HuH-7.5 (cell line): ENCODE measurements at places on chromosomes 3 and 15.

DNA sequence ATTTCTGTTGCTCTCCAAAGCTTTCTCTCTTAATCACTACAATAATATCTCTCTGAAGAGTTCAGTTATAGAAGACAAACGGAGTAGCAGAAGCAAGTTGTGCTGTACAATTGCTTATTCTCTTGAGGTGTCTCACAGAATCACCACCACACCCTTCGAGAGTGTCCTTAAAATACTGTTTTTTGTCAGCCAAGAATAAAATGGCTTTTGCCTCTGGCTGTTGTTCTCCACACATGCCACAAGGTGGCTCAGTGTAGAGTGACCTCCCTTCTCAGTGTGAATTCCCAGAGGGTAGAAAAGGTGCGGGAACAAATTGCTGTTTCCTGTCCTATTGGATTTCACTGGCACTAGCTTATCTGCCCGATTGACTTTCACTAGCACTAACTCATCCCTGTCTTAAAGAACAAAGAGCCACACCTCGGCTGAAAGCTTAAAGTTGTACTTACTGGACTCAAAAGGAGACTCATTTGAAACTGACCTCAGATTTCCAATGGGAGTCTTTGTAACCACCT is 134.2 kb upstream of the SATB1 start:
- peak; percentile 25 for DNase-seq

GRCh38 chr3:58884453-58884852 is 165.4 kb downstream of the CFAP20DC start:
- no peak for DNase-seq

GRCh38 chr15:29677871-29678461 is 144.3 kb downstream of the TJP1 start:
- no peak for DNase-seq

- DNase-seq, result no peak
Observed at GRCh38 chr3:122714273-122714672, 33.6 kb downstream of the PARP14 start.

- no peak for DNase-seq
Observed at GRCh38 chr3:64638981-64639481, 48.8 kb downstream of the ADAMTS9 start.

GRCh38 chr15:87633525-87633924 is 623.0 kb downstream of the NTRK3 start:
- no peak for DNase-seq

DNA sequence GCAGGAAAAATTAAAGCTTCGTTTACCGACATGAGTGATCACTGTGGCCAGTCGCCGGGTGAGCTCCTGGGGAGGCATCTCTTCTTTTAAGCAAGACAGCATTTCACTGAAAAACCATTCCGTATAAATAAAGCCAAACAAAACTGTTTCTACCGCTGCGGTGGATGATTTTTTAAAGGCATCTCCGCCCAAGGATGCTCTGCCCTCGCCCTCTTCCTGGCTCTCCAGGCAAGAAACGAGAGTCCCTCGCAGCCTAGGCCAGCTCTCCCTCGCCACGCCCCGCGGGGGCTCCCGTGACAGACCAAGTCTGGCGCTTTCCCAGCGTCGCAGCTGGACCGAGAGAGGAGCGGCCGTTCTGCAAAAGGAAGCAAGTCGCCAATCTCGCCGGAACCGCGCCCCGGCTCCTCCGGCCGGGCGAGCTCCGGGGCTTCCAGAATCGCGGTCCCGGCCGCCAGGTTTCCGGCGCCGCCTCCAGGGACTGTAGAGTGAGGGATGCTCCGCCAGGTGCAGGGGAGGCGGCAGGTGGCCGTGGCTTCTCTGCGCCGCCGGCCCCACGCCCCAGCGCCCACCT is 458 bp downstream of the MCF2L2 start:
- DNase-seq, result peak; percentile 37

GRCh38 chr15:81433462-81433861 is 59.4 kb upstream of the TMC3 start:
- no peak for DNase-seq

DNA sequence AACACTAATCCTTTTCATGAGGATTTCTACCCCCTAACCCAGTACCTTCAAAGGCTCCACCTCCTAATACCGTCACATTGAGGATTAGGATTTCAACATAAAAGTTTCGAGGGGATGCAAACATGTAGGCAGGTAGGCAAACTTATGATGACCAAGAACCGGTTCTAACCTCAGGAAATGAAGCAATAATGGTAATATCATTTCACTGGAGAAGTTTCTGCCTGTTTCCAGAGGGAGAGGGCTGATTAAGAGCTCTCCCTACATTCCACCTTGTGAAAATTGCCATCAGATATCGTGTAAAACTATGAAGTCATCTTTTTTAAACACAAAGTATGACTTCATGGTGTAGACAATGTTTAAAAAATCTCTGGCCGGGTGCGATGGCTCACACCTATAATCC is 31.6 kb downstream of the NKIRAS1 start:
- no peak for DNase-seq

- no peak for DNase-seq
Observed at GRCh38 chr3:30760040-30760695, 134.3 kb downstream of the GADL1 start.

- DNase-seq, result no peak
Observed at GRCh38 chr3:99666201-99666600, 27.8 kb downstream of the COL8A1 start.

DNA sequence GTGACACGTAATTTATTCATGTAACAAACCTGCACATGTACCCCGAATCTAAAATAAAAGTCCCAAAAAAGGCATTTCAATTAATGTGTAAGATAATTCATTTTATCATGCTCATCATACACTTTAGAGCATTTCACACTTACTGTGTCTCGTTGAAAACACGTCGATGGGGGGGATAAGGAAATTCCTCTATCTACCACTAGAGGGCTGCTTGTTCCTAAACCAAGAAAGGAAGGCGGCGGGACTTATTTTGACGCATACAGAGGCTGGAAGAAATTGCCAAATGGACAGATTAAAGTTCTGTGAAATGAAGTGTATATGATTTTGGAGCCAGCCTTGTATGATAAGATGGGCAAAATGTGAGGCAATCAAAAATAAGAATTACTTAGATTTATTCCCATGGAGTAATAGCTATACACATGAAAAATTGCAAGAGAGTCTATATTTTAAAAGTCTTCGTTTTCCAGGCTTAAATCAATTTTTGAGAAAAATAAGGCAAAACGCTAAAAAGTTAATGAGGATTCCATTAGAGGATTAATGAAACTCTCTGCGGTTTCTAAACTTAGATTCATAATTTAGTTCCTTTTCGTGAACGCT is 346.8 kb downstream of the CNTN3 start:
- DNase-seq, result no peak

DNA sequence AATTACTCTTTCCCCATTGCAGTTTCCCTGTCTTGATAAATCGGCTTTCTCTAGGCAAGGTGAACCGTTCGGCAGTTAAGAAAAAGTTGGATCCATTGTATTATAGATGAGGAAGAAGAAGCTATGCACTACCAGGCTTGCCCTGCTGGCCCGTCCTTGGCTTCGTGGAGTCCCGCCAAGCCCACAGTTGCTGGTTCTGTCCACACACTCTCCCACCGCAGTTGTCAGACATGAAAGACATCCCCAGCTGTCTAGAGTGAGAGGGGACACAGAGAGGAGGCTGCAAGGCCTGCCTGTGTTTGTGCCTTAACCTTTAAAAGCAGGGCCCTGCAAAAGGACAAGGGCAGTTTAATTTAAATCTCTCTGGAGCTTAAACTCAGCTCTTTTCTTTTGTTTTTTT is 47.2 kb upstream of the PLCL2 start:
- no peak for DNase-seq

DNA sequence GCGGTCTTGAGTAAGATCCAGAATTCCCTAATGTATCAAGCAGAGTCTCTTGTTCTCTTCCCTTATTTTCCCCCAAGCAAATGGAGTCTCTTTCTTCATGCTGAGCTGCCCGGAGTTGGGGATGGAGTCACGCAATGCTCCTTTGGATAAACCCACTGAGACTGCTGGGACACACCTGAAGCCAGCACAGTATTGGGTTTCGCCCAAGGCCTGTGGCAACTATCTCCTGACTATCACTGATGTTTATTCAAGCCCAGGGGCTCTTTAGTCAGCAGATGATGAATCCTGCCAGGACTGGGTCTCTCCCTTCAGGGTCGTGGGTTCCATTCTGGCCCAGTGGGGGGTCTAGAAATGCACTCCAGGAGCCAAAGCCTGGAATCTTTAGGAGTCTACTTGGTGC is 11.3 kb downstream of the USF3 start:
- no peak for DNase-seq

DNA sequence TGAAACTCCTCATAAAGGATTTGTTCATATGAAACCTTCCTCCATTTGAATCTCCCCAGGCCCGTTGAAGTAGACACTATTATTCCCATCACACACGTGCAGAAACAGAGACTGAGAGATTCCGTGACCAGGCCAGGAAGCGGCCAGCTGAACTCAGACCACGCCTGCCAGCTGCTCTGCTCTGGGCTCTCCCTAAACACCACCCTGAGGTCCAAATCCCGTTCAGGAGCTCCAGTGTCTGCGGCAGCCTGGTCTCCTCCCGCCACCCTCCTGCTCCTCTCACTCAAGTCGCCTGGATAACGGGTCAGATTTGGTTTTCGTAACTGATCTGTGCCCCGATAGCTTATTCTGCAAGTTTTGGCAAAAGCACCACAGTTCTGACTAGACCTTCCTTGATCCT is 53.6 kb upstream of the SNRPA1 start:
- no peak for DNase-seq

- DNase-seq, result no peak
Observed at GRCh38 chr15:31263751-31264558, 62.7 kb upstream of the KLF13 start.

DNA sequence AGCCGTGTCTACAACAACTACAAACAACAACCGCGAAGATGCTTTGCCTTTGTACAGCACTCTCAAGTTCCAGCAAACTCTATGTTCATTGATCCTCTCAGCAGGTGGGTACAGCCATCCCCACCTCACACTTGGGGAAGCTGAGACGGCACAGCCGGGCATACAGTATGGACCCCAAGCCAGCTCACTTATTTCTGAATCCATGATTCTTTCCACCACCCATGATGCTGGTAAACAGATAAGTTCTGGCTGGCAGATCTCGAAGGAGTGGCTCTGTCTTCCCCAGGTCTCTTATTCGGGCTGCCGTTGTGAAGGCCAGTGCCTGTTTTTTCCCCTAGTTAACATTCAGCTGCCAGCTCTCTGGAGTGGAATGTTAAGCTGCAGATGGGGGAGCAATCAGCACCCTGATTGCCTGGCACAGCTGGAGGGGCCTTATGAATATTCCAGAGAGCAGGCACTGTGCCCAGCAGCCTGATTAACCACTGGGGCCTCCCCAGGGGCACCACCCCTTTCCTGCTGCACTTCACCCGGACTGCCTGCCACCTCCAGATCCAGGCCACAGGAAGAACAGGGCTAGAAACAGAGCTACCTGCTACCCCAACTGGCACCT is 73.2 kb downstream of the CORO2B start:
- DNase-seq, result no peak

DNA sequence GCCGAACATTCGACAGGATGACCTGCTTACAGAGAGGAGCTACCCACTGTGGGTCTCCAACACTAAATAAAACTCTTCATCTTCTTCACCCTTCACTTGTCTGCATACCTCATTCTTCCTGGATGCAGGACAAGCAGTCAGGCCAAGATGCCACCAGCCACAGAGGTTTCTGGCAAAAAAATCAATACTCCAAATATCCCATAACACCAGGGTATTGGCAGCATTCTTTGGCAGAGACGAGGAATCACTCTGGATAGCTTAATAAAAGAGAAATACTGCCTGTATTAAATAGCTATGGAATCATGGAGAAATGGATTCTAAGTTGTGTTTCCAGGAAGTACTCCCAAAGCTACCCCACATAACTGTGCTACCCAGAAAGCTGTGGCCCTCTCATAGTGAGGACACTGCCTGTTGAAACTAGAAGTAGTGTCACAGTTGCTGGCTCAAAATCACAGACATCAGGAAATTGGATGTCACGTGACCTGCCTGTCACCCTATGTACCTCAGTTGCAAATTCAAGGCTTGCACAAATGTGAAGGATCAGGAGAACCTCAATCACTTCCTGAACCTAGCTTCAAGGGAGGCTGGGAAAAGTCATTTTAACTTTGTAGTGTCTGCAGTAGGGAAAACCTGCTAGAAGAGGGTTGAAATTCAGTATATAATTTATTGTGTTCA is 11.0 kb upstream of the LRRC31 start:
- DNase-seq, result no peak

DNA sequence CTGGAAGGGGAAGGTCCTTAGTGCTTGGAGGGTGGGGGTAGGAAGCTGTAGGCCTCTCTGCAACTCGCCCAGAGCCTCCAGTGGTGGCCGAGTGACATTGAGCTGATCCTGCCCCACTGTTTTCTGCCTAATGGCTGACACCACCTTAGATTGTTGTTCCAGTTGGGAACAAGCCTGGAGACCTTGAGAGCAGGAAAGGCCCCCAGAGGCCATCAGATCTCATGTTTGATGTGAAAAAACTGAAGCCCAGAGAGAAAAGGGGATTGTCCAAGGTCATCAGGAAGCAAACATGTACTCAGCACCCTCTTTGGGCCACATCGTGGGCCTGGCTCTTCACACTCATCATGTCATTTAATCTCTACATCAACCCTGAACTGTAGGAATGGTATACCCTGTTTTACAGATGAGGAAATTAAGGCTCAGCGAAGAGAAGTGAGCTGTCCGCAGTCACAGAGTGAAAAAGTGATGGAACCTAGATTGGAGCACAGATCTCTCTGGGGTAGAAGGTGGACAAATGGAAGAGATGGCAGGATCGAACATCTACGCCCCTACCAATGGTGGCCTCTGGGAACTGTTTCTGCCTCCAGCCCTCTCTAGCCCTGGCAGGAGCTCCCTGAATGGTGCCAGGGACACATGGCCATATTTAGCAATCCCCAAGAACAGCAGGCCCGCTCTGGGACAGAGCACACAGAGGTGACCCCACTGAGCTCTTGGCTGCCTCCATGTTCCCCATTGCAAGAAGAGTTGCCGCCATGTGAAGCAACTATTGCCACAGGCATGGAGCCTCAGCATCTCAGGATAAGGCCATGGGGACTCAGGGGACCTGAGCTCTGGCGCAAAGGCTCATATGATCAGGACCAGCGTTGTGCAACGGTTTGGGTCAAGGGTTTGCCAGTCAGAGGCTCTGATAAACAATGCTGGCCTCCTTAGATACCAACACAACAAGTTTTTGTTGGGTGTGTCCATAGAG is 31.6 kb upstream of the TSEN2 start:
- DNase-seq, result no peak

GRCh38 chr3:33099109-33099645 is 2.2 kb upstream of the GLB1 start:
- DNase-seq, result no peak

DNA sequence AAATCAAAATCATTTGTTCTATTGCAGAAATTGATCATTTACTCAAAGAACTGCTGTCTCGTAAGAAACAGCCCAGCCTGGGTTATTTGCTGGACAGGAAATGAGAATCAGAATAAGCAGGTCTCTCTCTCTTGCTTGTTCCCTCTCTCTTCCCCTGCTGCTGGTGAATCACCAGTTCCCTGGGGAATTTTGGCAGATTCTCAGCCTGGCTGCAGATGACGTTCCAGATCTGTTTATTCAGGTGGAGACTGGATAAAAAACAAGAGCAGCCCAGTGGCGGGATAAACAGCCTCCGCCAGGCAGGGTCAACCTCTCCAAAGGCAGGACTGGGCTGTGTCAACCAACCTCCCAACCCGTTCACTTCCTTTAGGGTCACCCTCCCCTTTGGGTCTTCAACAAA is 72.1 kb downstream of the LRIG1 start:
- DNase-seq, result no peak

- DNase-seq, result no peak
Observed at GRCh38 chr15:80384432-80384831, 19.8 kb upstream of the ARNT2 start.
